NCI-H1048 (cell line): ENCODE measurements at places on chromosomes 16 and 17.

DNA sequence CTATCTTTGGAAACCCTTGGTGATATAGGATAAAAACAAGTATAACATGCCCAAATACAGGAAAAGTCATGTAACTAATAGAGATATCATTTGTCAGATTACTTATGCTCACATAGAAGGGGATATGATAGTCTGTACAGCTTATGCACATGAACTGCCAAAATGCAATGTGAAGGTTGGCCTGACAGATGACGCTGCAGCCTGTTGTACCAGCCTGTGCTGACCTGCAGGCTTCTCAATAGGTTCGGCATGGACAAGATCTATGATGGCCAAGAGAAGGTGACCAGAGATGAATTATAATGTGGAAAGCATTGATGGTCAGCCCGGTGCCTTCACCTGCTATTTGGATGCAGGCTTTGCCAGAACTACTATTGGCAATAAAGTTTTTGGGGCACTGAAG is 12.7 kb downstream of the WFIKKN2 start:
- DNase-seq = no peak

- DNase-seq = no peak
These were observed 38.0 kb downstream of the TOM1L2 start for GRCh38 chr17:17934214-17934613.

- no peak for DNase-seq
These were observed 1.2 kb upstream of the TAOK2 start for GRCh38 chr16:29972500-29972899.

DNA sequence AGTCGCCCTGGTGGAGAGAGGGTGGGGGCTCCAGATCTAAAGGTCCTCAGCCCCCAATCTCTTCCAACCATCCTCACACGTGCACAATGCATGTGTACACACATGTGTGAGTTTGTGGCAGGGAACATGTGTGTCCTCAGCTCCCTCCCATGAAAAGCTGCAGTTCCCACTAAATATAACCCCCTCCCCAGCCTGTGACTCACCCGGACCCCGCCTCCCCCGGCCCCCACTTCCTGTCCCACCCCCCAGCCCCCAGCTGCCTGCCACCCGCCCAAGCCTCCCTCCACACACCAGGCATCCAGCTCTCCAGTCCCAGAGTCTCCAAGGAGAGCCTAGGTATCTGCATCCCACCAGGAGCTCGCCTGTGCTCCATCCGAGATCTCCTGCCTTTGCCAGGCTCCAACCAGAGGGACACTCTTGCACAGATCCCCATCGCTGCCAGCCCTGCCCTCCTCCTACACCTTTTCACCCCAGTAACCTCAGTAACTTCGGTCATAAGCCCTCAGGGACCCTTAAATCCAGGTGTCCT is 3.9 kb downstream of the DLG4 start:
- no peak for DNase-seq
